ENCODE measurements at places on chromosomes 16 and 17.

DNA sequence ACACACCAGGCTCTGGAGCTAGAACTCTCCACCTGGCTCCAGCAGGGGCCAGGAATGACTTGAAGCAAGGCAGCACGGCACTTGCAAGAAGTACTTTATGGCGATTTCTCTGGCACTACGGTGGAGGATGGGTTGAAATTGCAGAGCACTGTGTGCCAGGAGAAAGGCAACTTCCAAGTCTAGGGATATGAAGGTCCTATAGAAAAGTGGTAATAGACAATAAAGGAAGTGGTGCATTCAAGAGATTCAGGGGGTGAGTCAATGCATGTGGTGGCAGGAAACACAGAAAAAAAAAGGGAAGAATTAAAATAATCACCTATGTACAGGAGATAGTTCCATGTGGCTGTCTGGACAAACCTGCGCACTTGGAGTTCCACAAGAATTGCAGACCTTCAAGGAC is 240.3 kb upstream of the DYNLRB2 start:
- DNase-seq: no peak

DNA sequence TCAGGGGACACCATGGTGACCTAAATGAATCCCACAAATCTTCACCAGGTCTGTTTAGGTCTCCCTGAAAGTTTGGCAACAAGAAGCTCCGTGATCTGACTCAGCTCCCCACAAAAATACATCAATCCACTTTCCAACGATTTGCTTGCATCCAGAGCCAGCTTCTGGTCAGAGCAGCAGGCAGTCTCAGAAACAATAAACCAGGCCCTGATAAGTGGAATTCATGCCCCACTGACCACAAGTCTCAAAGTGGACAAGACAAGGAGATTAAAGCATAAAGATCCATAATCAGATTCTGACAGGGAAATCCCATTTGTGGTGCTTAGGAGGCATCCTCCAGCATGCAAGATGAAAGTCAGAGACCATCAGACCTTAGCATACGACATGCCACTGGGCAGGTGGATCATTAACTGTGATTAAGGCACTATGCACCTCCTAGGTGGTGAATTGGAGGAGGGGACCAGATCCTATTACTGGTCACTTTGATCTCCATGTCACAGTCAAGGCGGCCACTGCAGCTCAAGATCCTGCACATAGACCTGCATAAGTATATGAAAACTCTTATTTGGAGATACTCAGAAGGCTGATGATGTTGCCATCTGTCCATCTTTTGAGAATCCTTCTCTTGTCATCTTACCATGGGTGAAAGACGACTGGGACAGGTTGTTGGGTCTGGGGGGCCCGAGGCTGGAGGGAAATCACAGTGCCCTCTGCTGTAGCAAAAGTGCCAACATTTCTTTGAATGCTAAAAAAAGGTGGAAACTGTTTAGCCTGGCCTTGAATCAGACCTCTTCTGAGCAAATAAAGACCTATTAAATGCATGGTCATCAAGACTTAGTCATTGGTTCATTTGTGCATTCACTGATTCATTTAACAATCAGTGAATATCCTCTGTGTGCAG is 309.2 kb upstream of the CCL2 start:
- no peak for DNase-seq

DNA sequence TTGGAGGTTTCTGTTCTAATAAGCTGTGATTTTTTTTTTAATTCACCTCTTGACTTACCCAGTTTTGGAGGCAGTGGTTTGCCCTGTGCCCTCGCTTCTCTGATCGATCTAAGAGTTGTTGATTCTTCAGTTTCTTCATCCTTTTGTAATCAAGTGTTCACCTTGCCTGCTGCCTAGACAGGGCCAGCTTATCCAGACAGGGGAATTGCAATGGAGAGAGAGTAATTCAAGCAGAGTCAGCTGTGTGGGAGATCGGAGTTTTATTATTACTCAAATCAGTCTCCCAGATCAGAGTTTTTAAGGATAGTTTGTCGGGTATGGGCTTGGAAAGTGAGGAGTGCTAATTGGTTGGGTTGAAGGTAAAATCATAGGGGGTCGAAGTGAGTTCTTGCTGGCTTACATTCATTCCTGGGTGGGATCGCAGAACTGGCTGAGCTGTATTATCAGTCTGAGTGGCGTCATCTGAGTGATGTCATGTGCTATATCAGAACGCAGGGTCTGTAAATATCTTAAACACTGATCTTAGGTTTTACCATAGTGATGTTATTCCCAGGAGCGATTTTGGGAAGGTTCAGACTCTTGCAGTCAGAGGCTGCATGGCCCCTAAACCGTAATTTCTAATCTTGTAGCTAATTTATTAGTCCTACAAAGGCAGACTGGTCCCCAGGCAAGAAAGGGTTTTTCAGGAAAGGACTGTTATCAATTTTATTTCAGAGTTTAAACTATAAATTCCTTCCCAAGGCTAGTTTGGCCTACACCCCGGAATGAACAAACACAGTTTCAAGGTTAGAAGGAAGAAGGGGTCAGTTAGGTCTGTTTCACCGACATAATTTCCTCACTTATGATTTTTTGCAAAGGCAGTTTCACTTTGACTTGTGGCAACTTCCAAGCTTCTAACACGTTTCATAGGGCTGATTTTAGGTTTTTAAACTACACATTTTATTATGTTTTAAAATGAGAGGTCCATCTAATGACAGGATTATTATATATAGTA is 21.5 kb upstream of the KCNJ16 start:
- DNase-seq: no peak

GRCh38 chr16:30447512-30448226 is 2.0 kb upstream of the SEPHS2 start:
- DNase-seq: no peak

DNA sequence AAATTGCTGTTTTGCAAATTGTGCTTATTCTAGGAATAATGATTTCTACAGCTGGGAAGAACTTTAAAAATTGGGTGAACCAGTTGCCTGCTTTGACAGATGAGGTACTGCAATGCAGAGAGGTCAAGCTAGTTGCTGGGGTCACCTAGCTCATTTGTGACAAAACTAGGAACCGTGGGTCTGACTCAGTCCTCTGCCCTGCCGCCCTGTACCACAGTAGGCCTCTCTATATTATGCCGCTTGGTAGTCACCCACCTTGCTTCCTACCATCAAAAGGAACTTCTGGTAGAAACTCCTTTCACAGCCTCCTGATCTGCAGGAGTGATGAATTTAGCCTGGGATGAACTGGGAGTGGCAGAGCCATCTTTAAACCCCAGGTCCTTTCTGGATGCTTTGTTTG is 105.7 kb downstream of the PITPNC1 start:
- DNase-seq: no peak

DNA sequence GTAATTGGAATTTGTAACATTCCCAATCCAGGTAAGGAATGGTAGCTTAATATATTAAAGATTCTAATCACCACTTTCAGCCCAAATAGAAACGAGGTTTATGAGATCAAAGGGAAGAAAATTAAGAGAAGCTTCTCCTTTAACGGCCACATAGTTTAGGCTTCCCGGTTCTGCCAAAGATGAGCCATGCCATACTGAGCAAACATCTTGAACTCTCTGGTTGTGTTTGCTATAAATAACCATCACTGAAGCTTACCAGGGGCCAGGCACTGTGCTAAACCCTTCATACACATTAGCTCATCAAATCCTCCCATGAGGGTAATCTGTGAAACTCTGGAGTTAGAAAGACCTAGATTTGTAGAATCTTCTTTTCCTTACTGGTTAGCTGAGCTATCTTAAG is 2.8 kb downstream of the MYH11 start:
- no peak for DNase-seq

DNA sequence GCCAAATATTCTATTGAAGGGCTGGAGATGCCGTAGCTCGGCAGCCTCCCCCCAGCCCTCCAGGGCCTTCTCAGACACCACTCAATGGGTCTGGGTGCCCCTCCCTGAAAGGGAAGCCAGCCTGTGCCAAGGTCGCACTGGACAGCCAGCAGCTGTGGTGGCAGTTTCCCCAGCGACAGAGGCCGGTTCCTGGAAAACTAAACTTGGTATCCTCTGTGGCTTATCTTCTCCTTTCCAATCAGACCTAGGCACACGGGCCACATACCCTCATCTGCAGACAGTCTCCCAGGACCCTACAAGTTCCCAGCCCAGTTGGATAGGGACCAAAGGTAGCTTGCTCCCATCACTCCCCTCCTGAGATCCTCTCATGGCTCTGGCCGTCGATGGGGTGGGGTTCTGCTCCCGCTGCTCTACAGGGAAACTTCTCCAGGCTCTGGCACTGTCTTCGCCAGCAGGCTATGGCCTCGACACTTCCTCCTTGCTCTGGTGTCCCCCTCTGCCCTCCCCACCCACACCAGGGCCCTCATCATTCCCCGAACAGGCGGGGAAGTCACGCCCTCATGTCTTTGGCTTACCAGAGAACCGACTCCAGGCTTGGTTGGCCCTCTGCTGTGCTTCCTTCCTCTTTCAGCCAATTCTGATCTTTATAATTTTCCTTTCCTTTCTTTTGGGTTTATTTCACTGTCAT is 18.3 kb upstream of the IL21R start:
- DNase-seq: no peak

- DNase-seq: no peak
Observed at GRCh38 chr17:44361292-44362260, 2.1 kb downstream of the FAM171A2 start.

GRCh38 chr17:44304651-44305050 is 3.8 kb upstream of the RUNDC3A start:
- no peak for DNase-seq

- DNase-seq: no peak
Observed at GRCh38 chr16:31107465-31107867, 720 bp upstream of the BCKDK start.

Data from activated CD4-positive, alpha-beta T cell treated with anti-CD3 and anti-CD28 coated beads for 24 hours (primary cell).